Heart left ventricle (tissue), 16 donors: ENCODE measurements at places on chromosomes 1 and 21. TPM values are rescaled to one million over a fixed set of nuclear protein-coding genes. Genes with fewer than 3 reads are reported as not detected.

FAM167B gene
- total RNA-seq: 3.8 TPM

SPRR5 gene
- total RNA-seq: not detected

BTBD8 gene
- total RNA-seq: 5.1 TPM

MPC2 gene
- total RNA-seq: 159 TPM

GJA5 gene
- total RNA-seq: 13.4 TPM

- H3K27ac ChIP-seq: no peak overlapping the region
- no peaks in the 10 kb centered on the region for H3K4me1 ChIP-seq
- H3K36me3 ChIP-seq: no peaks in the 10 kb centered on the region
- no peak for DNase-seq
- peaks cover 83% of the 10 kb centered on the region for H3K27me3 ChIP-seq
These were observed 4.0 kb downstream of the CNIH3 start for GRCh38 chr1:224620105-224620504.

DNA sequence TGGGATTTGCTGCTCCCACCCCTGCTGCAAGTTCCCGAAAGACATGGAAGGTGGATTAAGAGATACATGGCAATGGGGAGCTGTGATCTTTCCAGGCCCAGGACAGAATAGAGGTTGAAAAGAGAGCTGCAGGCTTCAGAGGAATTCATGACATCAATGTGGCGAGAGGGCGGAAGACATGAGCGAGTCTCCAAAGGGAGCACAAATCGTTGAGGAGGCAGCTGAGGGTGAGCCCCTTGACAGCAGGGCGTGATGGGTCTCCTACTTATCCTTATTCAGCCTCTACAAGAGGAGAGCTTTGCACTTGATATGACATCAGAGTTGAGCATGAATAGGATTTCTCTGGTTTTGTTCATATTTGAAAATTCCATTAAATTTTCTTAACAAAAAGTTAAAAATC, 45.5 kb upstream of the TACSTD2 start:
- H3K4me3 ChIP-seq: no peak overlapping the region
- H3K27ac ChIP-seq: no peak overlapping the region

GRCh38 chr1:37509181-37509580, 5.4 kb downstream of the MEAF6 start:
- DNase-seq: no peak
- H3K27me3 ChIP-seq: no peaks in the 10 kb centered on the region
- no peak overlapping the region for H3K27ac ChIP-seq
- H3K4me1 ChIP-seq: no peaks in the 10 kb centered on the region
- peaks cover 9% of the 10 kb centered on the region for H3K36me3 ChIP-seq
- no peak overlapping the region for H3K4me3 ChIP-seq

- H3K4me3 ChIP-seq: peak overlapping the region; percentile 13
- no peaks in the 10 kb centered on the region for H3K36me3 ChIP-seq
- no peak for DNase-seq
- H3K27ac ChIP-seq: peak overlapping the region; percentile 81
- H3K27me3 ChIP-seq: no peaks in the 10 kb centered on the region
These were observed 71.9 kb upstream of the GOLT1A start for GRCh38 chr1:204285436-204286305.

DNA sequence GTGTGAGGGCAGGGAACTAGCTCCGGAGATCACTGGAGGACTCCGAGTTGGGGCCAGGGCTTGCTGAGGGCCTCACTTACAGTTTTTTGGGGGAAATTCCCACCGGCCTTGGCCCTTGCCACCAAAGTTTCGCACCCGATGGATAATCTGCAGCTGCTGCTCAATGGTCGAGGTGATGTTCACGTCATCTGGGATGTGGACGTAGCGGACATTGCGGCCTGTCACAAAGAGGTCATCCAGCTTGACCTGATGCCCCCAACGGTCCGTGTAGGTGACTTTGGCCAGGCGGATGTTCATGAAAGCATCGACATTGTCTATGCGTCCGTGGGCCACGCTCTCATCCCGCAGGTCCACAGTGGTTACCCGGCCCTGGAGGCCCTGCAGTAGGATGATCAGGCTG, 4.0 kb downstream of the LSM10 start:
- no peak overlapping the region for H3K4me3 ChIP-seq
- H3K36me3 ChIP-seq: peaks cover 41% of the 10 kb centered on the region
- H3K4me1 ChIP-seq: no peaks in the 10 kb centered on the region
- H3K27ac ChIP-seq: no peak overlapping the region
- DNase-seq: no peak

DNA sequence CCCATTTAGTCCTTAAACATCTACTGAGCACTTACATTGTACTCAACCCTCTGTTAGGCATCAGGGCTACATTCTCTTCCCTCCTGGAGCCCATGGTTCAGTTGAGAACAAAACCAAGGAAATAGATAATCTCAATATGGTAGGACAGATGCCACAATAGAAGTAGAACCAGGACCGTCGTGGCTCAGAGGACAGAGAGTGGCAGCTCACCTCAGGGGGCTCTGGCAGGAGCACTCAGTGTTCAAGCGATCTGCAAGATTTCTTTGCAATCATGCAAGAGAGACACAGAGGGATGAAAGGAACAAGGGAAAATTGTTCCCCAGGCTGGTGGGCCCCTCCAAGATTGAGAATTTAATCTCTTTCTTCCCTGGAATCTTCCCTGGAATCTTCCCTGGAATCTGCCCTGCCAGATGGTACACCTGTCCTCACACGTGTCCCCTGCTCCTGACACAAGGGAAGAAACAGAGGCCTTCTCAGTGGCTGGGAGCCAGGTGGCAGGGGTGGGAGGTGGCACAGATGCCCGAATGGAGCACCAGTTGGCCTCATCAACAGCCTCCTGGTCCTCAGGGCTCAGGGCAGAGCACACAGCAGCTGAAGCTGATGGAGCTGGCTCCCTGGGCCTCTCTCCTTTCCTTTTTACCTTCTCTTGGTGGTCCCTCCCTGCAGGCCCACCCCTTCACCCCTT, 135.4 kb downstream of the PLXNA2 start:
- no peaks in the 10 kb centered on the region for H3K27me3 ChIP-seq
- no peaks in the 10 kb centered on the region for H3K36me3 ChIP-seq
- no peak overlapping the region for H3K27ac ChIP-seq
- H3K4me1 ChIP-seq: no peaks in the 10 kb centered on the region
